ENCODE measurements at places on chromosomes 4 and X.

GRCh38 chr4:60579335-60579734, 620.8 kb upstream of the ADGRL3 start:
- no peak for DNase-seq

GRCh38 chr4:8440492-8441311, at the start of the genes ACOX3 and TRMT44:
ACOX3 (minus strand) TSS chr4:8440723; CDS start chr4:8416521, 24,202 bp downstream.
TRMT44 (plus strand) TSS chr4:8440777; CDS start chr4:8440823, 46 bp downstream.
- DNase-seq, result peak; percentile 95

GRCh38 chr4:56222514-56222913, 164.8 kb downstream of the AASDH start:
- DNase-seq, result no peak

GRCh38 chrX:123740536-123740935, 7.7 kb upstream of the THOC2 start:
- DNase-seq, result no peak

GRCh38 chr4:74391890-74392475, 27.0 kb downstream of the EREG start:
- no peak for DNase-seq
